ENCODE measurements at places on chromosomes 7 and 10. TPM values are rescaled to one million over a fixed set of nuclear protein-coding genes. Genes with fewer than 3 reads are reported as not detected.

Gene SEMA3C
- total RNA-seq: 63.0 TPM

Gene HABP2
- total RNA-seq: 0.12 TPM

Gene BLNK
- total RNA-seq: not detected

Gene ADAM8
- 3.3 TPM for total RNA-seq

Gene WEE2
- total RNA-seq: not detected

Gene ANXA8L1
- total RNA-seq: 120 TPM

Gene NPSR1
- total RNA-seq: not detected

Gene HTR5A
- total RNA-seq: not detected

Gene PTPRZ1
- total RNA-seq: not detected

Gene AKR1D1
- total RNA-seq: not detected

Gene CYP3A7
- not detected for total RNA-seq

Gene CFAP69
- 2.2 TPM for total RNA-seq

Gene OPN1SW
- not detected for total RNA-seq

Gene CYP3A4
- total RNA-seq: not detected

Gene DNAJC30
- total RNA-seq: 9.9 TPM

Gene AKR1C1
- 584 TPM for total RNA-seq

Gene PAPOLB
- total RNA-seq: not detected

Gene MACC1
- not detected for total RNA-seq

Gene FIGNL1
- total RNA-seq: 12.1 TPM
